Stimulated activated naive CD4-positive, alpha-beta T cell treated with Interleukin-2 at 50 U/mL for 16 hours (primary cell): ENCODE measurements at places on chromosomes 4 and X.

DNA sequence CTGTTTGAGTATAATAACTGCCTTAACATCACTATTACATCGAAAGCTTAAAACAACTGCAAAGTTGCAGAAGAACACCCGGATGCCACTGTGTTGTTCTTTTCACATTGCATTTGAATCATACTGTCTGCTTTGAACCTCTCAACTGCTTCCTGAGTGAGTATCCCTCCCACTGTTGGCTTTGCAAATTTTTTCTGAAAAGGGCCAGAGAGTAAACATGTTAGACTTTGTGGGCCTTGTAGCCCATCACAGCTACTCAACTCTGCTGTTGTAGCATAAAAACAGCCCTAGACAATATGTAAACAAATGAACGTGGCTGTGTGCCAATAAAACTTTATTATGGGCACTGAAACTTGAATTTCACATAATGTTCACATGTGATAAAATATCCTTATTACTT is 76.1 kb downstream of the NSG1 start:
- DNase-seq, result no peak

DNA sequence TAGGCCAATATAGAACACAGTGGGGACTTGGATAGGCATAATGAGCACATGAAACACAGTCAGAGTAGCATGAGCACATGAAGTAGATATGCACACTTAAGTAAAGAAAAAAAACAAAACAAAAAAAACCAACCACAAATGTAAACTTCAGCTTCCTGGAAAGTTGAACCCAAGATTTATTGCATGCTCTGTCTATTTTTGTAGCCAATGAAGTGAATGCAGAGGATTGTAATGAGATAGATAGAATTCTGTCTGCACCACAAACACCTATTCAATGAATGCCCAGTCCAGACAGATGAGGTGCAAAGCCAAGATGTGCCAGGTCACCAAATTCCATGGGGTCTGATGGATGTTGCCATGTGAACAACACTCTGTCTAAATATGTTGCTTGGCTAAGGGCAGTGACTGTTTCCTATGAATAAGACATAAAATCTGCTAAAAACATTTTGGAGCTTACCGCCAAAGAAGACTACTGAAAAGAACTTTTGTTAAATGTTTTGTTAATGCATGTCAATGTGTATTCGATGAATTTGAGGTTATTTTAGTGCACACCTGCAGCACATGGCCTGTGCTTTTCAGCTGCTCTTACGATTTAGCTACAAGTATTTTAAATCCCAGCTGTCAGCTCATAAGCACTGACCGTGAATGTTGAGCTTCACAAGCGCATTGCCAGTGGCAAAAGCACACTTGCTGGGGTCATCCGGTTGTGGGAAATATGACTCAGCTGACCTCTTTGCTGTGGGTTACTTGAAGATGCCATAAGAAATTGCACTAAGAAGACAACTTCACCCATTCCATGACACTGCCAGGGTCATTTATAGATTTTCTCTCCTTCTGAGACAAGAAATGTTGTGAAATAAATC is 374.8 kb upstream of the GNPDA2 start:
- DNase-seq, result no peak

GRCh38 chr4:17494258-17495190 is 17.4 kb downstream of the QDPR start:
- no peak for DNase-seq

GRCh38 chrX:100911731-100912130 is 17.0 kb downstream of the XKRX start:
- no peak for DNase-seq

GRCh38 chr4:168790898-168791297 is 219.2 kb downstream of the CBR4 start:
- no peak for DNase-seq

DNA sequence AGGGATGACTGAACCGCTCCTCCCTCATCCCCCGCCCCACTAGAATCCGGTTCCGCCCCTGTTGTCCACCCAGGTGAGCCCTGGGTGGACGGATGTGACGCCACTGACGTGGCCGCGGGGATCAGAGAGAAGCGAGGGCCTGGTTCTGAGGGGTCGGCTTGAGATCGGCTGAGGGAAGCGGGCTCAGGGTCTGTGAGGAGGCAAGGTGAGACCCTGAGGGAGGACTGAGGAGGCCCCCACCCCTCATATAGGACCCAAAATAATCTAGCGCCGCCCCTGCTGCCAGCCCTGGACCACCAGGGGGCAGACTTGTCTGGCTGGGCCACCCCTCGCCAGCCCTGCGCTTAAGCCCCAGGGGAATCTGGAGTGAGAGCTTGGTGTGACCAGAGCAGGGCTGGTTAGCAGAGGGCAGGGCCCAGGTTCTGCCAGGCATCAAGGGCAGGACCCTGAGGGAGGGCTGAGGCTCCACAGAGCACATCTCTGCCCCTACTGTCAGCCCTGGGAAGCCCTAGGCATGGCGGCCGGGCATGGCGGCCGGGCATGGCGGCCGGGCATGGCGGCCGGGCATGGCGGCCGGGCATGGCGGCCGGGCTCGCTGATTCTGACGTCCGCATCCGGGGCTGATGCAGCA is at the start of gene MAGEA8:
TSS of gene MAGEA8 (plus strand) at position 103 of the 631 bp plus-strand sequence. CDS start 3,090 bp downstream, outside the sequence.
- DNase-seq, result no peak

DNA sequence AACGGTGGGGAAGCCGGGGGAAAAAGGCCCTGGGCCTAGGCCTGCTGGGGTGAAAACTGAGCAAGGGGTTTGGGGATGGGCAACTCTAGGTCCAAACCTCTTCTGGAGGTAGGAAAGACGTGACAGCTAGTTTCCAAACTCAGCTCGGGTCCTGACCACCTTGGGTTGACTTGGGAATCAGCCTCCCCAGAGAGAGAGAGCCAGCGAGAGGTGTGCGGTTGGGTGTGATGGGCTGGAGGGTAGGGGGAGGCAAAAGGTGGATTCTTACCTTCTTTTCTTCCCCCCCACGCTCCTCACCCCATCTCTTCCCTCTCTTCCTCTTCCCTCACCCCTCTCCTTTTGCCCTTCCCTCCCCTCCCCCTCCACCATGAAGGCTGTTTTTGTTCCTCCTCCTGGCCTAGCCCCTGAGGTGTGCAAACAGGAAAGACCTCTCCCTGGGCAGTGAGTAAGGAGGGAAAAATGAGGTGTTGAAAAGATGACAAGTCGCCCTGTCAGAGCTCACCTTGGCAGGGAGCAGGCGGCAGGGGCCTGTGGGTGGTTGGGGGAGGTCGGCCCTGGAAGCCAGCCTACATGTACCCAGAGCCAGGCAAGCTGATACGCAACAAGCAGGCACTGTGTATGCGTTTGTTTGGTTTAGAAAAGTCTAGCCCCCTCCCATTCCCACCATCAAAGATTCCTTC is 14.8 kb downstream of the PJA1 start:
- no peak for DNase-seq

DNA sequence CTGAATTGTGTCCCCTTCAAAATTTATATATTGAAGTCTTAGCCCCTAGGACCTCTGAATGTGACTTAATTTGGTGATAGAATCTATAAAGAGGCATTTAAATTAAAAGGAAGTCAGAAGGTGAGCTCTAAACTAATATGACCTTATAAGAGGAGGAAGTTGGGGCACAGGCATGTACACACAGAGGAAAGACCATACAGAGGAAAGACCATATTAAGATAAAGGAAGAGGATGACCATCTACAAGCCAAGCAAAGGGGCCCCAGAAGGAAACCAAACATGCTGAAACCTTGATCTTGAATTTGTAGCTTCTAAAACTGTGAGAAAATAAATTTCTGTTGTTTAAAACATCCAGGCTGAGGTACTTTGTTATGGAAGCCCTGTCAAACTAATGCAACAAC is 26.9 kb upstream of the CYBB start:
- no peak for DNase-seq
